ENCODE measurements at places on chromosomes 12 and 14.

DNA sequence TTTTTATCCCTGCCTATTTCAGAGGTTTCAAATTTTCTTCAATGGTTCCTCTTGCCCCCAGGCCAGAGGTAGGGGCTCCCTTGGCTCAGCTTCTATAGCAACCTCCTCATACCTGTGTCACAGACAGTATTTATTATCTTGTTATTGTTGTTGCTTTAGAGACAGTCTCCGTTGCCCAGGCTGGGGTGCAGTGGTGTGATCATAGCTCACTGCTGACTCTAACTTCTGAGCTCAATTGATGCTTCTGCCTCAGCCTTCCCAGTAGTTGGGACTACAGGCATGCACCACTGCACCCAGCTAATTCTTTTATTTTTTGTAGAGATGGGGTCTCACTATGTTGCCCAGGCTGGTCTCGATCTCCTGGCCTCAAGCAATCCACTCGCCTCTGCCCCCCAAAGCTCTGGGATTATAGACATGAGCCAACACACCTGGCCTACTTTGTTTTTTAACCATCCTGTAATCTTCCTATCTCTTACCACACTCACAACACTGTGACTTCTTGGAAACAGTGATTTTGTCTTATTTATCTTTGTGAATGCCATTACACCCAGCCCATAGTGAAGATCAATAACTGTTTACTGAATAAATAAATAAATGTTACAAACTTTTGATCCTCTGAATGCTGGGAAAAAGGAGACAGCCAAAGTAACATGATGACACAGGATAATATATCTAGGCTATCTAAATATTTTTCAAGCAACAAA lies 95.9 kb downstream of the PHLDA1 start:
- DNase-seq: no peak

DNA sequence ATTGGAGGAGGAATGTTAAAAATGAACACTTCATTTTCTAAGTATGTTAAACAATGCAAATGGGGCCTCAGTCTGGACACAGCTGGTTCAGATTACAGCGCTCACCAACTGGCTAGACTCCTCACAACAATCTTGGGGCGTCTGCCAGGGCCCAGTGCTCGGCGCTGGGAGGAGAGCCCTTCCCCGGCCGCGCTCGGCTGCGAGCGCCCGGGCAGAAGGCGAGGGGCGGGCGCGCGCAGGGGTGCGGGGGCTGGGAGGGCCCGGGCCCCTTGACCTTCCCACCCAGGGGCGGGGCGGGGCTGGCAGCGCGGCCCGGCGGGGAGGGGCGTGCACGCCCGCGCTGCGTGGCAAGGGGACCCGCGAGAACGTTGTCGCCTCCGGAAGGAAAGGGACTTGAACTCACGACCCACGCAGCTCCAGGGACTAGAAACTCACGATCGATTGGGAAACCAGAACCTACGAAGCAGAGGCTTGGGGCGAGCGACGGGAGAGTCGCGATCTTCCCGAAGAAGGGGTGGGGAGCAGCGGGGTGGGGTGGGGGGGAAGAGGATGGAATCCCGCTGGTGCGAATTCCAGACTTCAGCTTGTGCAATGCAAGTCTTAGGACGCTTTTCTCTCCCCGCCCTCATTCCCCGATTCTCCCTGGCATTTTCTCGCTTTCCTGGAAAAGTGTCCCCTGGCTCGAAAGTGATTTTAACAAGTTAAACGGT lies at the start of gene FBLN5:
FBLN5 (minus strand) TSS at position 220 of the 710 bp plus-strand sequence. CDS start 465 bp downstream, outside the sequence.
- DNase-seq: no peak

DNA sequence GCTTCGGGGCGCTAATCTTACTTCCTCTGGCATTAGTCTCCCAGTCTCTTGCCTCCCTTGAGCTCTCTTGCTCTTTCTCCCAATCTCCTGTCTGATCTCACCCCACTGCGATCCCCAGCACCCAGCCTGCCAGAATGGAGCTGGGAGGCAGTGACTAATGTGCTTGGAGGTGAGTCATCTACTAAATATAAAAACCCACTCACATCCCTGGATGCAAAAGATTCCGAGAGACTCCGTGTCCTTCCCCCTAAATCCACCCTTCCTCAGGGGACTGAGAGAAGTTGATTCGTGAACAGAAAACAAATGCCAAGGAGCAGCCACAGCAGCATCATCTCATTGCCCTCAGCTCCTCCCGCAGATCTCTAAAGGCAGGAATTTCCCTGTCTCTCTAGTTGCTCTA lies 45.7 kb upstream of the KCNA5 start:
- DNase-seq: no peak

DNA sequence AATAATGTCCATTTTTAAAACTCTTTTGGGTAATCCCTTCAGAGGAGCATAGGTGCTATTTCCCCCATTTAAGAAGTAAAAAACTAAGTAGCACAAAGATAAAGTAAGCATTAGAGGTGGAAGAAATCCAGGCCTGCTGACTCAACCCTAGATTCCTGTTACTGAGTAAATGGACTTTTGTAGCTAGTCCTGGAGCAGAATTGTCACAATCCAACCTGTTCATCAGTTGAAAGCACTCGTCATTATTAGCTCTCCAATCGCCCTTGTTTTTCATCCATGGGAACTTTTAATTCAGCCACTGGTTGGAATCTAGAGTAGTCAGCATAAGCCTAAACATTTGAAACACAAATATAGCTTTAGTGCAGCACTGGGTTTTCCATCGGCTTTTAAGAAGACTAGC lies 139.5 kb upstream of the AMIGO2 start:
- DNase-seq: no peak

DNA sequence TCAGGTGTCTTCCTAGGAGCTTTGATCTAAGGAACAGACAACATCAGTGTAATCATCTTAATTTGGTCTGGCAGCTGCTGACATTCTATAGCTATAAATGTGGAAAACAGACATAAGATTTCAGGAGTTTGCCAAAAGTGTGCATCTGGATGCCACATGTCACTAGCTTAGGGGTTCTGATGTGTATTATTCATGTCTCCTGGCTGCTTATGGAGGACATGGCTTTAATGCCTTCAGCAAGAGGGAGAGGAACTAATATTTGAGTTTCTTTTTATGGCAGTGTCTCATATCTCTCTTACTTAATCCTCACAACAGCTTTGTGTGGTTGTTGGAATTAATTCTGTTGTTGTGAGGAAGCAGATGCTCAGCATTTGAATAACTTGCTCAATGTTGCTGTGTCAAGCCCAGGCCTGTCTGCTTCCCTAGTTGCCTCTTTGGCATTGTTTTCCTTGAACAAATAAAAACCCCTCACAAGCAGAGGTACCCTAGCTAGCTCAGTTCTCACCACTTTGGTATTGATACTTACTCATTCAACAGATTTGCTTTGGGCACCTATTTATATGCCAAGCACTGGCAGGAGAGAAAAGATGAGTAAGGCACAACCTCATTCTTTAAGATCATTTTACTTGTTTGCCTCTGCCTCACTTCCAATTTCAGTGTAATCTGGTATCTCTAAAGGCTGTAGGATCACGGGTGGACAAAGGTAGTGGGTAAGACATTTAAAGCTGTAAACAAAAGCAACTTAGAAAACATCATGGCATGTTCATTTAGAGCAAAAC lies 39.8 kb upstream of the EID3 start:
- peak; percentile 38 for DNase-seq

DNA sequence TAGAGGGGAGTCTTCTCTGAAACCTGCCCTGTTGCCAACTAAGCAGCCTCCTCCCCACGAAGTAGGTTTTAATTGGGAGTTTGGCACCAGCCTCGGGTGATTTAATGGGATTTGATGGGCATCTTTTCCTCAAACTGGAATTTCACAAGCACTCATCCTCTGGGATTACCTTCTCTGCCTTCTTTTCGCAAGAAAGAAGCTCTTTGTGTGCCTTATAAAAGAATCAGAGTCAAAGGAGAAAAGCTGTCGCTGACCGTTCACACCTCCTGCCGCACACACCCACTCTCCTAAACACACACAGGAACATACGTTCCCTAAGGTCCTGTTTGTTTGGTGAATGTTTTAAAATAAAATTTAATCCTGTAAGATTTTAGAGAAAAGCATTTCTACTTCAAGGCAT lies 84.0 kb downstream of the PRMT8 start:
- DNase-seq: no peak

DNA sequence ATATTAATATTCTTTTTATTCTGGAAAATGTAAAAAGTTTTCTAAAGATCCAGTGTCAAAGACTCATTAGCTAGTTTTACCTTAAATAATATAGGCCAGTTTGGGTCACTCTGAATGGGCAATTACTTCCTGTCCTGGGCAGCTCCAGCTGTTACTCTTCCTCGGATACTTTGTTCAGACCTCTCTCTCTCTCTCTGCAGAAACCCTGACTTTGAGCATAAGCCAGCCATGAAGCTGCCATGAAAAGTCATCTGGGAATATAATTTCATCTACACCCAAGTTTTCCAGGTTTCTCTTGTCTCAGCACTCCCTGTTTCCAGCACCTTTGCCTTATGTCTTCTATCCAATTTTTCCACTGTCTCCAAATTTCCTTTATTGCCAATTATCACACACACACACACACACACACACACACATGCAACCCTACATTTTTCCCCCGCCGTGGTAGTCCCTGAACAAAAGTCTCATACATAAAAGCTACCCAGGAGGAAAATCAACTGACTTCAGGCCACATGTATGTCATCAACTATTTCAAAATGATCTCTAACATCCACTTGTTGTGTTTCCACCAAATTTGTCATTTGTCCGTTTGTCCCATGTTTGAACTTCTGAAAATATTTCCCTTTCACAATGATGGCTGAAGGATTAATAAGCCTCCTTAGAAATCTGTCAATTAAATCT lies 318.1 kb downstream of the SSPN start:
- DNase-seq: no peak

DNA sequence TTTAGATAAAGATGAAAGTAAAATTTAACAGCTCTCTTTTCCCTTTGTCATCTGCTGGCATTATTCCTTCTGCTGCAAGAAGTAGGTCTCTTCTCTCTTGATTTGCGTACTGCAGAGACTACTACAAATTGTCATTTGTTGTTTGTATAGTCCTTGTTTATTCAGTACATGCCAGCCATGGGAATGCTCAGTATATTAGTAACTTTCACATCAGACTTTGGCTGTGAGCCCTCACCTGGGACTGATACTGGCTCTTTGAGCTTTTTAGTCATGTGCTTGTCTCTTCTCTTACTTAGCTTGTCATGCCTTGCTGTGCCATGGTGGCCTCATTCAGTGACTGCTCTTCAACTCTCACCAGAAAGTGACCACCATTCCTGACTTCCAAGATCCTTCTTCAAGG lies 169.8 kb downstream of the PRKCH start:
- DNase-seq: no peak

DNA sequence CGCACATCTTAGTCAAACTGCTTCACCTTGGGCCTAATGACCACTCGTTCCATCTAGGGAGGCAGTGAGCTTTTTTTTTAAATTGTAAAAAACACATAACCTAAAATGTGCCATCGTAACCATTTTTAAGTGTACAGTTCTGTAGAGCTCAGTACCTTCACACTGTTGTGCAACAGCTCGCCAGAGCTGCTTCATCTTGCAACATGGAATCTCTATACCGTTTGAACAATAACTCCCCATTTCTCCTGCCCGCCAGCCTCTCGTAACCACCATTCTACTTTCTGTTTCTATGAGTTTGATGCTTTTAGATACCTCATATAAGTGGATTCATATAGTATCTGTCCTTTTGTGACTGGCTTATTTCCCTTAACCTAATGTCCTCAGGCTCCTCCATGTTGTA lies 196.2 kb downstream of the CHST11 start:
- no peak for DNase-seq

- no peak for DNase-seq
Observed at GRCh38 chr12:15494329-15495046, 172.2 kb downstream of the PTPRO start.

DNA sequence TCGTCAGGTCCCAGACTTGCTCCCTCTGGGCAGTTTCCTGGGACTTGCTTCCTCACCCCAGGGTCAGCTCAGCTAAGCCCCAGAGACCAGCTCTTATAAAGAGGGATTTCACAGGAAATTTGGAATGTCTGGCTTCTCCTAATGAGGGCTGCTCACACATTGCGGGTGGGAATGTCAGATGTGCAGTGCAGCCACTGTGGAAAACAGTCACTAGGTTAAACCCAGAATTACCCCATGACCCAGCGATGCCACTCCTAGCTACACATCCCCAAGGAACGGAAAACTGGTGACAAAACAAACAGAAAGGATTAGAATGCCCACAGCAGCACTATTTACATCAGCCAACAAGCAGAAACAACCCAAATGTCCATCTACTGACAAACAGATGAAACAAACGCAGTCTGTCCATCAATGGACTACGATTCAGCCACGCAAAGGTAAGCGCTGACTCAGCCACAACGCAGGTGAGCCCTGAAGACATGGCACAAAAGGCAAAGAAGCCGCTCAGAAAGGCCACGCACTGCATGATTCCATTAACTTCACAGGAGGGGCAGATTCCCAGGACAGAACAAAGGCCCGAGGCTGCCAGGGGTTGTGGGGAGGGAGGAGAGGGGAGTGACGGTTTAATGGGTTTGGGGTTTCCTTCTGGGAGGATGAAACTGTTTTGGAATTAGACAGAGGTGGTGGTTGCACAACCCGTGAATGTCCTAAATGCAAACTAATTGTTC lies 63.0 kb downstream of the NCOR2 start:
- no peak for DNase-seq

DNA sequence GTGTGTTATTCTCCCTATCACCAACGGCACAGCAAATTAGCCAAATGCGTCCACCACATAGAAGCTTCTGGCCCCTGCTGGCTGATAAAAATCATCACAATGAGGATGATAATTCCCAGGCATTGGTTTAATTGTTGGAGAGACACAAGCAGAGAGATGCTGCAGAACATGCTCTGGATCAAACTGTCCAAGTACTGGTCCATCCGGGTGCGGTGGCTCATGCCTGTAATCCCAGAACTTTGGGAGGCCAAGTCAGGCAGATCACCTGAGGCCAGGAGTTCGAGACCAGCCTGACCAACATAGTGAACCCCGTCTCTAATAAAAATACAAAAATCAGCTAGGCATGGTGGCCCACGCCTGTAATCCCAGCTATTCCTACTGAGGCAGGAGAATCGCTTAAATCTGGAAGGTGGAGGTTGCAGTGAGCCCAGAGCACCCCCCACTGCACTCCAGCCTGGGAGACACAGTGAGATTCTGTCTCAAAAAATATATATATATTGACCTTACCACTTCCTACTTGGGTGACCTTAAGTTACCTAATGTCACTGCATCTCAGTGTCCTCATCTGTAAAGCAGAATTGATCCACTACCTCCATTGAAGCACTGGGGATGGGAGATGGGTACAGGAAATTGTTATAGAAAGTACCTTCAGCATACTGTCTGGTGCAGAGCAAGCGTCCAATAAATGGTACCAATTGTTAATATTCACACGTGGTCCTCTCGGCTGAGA lies 83.7 kb upstream of the EGLN3 start:
- no peak for DNase-seq

- DNase-seq: no peak
Observed at GRCh38 chr12:96228566-96229248, 34.5 kb downstream of the ELK3 start.

GRCh38 chr12:121015825-121016766 lies at the start of gene C12orf43:
Gene C12orf43, minus strand, starts transcription at chr12:121016487. Its CDS starts 13 bp downstream, at chr12:121016474.
- DNase-seq: peak; percentile 8

- no peak for DNase-seq
Observed at GRCh38 chr14:45680531-45680930, 427.5 kb upstream of the MIS18BP1 start.
